ENCODE measurements at places on chromosomes 2 and 18.

DNA sequence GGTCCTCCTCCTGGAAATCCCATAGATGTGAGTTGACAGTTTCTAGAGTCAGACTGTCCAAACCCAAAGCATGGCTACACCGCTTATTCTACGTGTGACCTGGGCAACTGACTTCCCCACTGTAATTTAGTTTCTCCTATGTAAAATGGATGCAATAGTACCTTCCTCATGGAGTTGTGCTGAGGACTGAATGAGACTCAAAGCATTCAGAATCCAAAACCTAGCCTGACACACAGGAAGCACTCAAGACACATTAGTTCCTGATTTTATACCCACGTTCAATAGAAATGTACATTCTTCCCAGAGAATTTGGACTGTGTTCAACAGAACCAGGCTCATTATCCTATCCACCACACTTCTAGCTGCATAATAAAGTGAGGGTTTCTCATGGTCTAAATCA, 88.8 kb downstream of the STK39 start:
- DNase-seq = no peak

- no peak for DNase-seq
Measured at GRCh38 chr2:210128961-210129360, 42.2 kb downstream of the KANSL1L start.

DNA sequence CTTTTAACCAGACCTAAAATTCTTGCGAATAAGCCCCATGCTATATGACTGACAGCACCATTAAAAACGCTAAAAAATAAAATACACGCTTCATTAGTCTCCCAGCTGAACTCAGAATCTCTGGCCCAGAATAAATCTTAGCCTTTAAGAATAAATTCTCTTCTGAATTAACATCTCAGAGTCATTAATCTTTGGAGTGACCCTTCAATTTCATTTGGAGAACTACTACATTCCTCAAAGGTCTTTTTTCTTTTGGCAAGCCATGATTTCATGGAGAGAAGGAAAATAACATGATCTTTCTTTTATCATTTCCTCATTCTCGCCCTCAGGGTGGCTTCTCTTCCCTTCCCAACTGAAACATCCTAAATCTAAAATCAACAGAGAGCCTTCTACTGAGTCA, 259.0 kb downstream of the AFF3 start:
- DNase-seq = no peak

DNA sequence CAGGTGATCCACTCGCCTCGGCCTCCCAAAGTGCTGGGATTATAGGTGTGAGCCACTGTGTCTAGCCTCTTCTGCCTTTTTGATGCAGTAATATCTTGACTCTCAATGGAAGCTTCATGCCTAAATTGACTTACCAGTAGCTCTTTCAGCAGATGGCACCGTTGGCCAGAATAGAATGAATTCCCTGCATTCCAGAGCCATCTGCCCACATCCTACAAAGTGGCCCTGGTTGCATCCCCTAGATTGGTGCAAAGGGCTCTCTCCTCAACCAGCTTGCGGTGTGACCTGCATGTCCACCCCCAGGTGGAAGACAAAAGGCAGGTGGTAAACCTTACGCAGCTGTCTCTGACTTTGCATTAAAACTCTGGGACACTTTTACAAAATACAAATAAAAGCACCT, 4.4 kb upstream of the PARD6G start:
- DNase-seq = no peak

- DNase-seq = no peak
Measured at GRCh38 chr2:220269367-220269766, 641.9 kb downstream of the SLC4A3 start.

GRCh38 chr2:174339561-174340399, 5.0 kb downstream of the SP9 start:
- DNase-seq = no peak

GRCh38 chr18:79495591-79496071, 99.9 kb downstream of the NFATC1 start:
- DNase-seq = no peak

DNA sequence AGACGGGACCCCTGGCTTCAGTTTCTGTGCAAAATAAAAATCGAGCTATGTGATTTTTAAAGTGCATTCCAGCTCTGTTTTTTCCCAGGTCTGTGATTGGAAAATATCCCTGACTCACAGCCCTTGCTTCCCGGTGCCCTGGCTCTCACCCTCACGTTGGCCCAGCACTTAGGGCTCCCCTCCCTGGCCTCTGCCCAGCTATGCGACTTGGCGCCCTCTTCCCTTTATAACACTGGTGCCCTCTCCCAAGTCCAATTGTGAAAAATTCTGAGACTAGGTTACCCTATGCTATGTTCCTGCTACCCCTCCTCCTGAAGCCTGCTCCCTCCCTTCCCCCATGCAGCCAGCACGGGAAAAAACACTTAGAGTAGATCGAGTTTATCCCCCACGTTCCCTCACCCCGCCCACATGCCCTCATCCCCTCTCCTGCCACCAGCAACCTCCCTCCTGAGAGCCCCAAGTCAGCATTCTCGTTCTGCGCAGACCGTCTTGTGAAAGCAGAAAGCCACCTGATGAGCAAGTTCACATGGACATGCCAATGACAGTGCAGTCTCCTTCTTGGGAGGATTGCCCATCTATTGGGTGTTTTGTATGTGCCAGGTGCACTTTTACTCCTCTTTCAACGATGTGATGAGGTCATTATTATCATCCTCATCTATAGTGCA, 228.8 kb downstream of the VAPA start:
- DNase-seq = no peak

DNA sequence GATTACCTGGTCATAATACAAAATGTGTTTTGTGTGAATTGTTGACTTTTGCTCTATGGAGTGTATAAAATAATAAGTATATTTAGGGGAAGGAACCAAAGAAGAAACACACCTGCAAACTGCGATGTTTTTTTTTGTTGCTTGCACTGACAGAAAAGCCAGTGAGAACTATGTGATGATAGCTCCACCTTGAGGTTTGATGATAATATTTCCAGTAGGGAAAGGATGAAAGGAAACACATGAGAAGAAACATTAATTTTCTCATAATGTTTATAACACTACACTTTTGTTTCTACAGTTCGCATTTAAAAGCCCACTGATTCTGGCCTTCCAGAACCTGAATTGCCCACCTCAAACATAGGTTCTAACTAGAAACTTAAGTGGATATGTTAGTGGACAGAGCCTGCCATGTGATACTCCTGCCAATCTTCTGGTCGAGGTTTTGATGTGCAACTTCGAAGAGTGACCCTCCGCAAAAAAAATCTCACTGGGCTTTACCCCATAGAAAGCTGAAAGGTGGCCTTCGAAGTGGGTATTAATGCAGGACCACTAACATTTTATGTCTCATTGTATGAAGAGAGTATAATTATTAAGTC, 476.4 kb upstream of the SPHKAP start:
- DNase-seq = no peak

- no peak for DNase-seq
Measured at GRCh38 chr2:44959855-44960254, 18.4 kb downstream of the SIX3 start.

DNA sequence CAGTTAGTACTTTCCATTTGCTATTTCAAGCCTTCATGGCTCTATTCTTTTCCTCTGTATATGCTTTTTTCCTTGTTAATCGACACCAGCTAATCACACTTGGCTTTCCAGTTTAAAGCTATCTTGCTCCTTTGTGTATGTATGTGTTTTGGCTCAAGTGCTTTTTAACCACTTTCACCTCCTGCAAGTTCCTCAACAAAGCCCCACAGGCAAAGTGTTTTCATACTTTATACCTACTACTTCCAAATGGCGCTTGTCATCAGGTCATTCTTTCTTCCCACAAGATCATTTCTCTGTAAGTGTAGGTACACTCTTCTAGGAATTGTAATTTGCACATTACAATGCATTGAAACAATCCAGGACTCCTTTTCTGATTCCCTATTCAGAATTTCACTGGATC, 64.0 kb upstream of the FIGN start:
- DNase-seq = no peak

GRCh38 chr2:67210430-67210829, 186.7 kb upstream of the ETAA1 start:
- DNase-seq = no peak

DNA sequence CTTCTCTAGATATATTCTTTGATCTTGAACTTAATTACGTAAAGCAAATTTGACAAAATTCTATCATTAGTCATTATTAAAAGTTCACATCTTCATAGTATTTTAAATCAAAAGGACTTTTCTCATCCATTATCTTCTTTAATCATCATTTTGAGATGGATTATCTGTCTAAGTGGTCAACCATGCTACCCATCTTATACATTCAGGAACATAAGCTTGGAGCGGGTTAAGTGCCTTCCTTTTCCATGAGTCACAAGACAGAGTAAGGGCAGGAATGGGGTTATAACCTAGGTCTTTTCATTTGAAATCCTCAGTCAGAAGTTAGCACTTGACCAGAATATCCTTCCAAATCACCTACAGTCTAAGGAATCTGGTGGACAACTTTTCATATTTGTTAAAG, 297.1 kb downstream of the TCF4 start:
- DNase-seq = no peak

DNA sequence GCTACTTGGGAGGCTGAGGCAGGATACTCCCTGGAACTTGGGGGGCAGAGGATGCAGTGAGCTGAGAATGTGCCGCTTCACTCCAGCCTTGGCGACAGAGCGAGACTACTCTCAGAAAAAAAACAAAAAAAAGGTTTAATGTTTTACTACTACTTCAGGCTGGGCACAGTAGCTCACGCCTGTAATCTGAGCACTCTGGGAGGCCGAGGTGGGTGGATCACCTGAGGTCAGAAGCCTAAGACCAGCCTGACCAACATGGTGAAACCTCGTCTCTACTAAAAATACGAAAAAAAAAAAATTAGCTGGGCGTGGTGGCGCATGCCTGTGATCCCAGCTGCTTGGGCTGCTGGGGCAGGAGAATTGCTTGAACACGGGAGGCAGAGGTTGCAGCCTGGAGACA, 75.7 kb upstream of the ATIC start:
- DNase-seq = no peak

- DNase-seq = no peak
Measured at GRCh38 chr18:29250259-29250658, 1073.3 kb upstream of the CDH2 start.

DNA sequence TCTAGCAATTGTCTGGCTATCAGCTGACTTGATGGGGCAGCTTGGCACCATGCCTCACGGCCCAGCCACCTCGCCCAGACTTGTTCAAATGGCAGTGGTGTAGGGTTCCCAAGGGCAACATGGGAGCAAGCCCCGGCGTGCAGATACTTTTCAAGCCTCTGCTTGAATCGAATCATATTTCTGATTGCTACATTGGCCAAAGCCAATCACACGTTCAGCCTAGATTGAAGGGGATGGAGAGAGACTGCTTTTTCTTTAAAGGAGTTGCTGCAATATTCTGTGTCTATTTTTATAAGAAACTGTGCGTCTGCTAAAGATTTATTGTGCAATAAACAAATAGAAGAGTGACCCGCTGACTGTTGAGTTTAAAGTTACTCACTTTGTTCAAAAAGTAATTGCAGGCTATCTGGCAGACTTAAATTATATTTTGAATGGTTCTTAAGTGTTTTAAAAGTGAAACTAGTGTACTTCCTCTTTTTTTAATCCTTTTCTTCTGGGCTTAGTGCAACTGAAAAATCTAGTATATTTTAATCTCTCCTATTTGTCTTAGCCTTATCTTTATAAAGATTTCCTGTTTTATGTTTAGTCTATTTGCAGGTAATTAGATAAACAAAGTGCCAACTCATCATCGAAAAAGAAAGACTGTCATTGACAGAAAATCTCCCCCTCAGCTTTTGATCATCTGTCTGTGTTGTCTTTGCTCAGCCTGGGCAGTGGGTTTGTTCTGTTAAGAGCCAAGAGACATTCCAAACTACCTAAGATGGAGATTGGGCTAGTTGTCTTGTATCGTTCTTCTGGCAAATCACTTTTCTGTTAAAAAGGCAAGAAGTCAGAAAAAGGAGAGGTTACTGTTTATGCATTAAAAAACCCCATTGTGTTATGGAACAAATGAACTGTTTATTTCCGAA, 156.1 kb downstream of the TPGS2 start:
- DNase-seq = no peak

DNA sequence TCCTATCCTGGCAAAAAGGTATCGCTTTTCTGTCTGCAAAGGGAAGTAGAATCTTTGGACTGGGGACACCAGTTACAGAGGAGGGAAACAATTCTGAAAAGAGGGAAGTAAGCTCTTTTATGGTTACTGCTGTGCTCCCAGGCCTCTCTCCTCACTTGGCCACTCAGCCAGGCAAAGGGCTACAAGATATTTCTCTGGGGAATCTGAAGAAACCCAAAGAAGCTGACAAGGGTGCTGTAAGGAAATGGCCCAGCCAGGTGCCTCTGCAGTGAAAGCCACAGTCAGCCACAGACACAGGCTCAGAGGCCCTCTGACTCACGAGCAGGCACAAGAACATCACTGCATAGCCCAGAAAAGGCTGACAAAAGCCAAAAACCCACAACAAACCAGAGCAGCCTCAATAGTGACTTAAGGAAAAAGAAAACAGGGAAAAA, 5.8 kb downstream of the HDLBP start:
- DNase-seq = peak; percentile 75

DNA sequence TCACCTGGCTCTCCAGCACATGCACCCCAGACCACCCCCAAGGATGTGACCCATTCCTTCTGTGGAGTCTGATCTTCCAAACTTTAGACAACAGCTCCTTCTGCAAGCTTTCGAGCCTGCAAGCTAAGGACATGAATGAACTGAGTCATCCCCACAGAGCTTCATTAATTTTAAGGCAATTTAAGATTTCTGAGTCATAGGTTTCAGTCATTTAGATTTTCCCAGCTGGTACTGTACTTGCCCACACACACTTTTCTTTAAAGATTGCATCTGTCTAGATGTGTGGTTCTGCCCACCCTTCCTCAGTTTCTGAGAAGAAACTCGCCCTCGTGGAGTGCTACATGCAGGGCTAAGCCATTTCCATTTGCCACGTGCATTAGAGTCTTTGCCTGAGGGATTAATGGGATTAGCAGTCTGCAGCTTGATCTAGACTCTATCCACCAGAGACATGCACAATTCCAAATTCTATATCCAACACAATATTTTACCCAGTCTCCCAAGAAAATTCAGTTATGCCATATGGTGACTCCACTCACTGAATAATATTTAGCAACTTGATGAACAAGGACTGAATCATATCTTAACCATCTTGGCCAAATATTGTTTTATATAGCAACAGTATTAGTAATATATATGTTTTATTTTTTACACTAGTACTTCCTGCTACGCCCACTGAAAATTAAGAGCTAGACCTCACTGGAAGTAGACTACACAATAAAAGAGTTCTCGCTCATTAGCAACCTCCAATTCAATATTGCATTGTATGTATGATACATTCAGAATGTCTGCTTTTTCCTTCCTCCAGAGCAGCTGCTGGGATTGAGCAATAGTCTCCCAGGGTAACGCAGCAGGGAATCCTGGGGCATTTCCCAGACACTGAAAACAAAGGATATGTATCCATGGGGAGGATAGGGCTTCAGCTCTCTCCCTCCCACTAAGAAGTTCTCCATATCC, 14.3 kb upstream of the TRIB2 start:
- DNase-seq = peak; percentile 35

All from CD4-positive, alpha-beta T cell treated with Interleukin-15 for 4 hours (primary cell).